SJSA1 (cell line): ENCODE measurements at places on chromosomes 1 and 21.

GRCh38 chr1:47755101-47755990 is 241.8 kb downstream of the TRABD2B start:
- DNase-seq: no peak

DNA sequence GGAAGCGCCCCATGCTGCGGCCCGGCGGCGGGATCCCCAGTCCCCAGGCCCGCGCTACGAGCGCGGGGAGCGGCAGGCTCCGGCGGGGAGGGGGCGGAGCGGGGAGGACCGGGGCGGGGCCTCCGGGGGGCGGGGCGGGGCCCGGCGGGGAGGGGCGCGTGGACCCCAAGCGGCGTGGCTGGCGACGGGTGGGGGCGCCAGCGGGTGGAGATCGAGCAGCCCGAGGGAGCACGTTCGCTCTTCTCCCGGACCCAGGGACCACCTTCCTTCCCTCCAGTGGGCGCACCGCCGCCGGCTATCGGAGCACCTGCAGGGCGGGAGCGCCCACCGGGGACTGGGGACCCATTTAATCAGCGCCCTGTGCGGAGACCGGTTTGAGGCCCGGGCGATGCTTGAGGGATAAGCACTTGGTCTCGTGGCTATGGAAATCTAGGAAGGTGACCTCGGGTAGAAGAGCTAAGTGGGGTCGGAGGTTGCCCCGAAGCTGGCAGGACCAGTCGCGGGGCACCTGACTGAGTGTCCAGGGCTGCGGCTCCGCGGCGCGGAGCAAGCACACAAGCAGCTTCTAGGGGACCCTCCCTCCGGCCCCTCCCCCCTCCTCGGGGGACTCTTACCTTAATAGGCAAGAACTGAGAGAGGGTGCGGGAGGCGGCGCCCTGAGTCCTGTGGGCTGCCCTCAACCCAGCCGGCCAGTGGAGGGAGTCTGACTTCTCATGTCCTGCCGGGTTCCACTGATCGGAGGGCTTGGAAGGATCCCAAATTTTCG is at the start of gene TSPAN2:
TSPAN2 (minus strand) TSS at position 84 of the 766 bp plus-strand sequence; CDS start at position 13, 71 bp downstream.
- peak; percentile 72 for DNase-seq

- DNase-seq: peak; percentile 42
Measured at GRCh38 chr1:68624233-68624632, 127.4 kb upstream of the DEPDC1 start.

DNA sequence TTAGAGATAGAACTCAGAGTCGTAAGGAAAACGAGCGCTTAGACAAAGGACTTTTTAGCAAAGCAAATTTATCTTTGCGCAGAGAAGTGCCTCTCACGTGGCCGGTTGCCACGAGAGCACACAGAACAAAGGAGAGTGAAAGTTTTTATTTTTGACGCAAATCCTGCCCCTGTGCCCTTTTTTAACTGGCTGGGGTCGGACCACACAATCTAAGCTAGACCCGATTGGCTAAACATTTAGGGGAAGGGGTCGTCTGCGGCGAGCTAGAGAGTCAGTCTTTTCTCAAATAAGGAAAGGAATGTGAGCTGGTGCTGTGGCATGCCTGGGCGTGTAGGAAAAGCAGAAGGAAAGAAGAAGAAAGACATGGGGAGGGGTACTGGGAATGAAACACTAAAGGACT is 2.4 kb downstream of the KRTAP10-2 start:
- DNase-seq: no peak
